ENCODE measurements at places on chromosomes 16 and 17.

GRCh38 chr16:14499110-14499509, 130.9 kb downstream of the PARN start:
- no peak for DNase-seq

GRCh38 chr16:149024-149660, 3.3 kb upstream of the HBZ start:
- no peak for DNase-seq

DNA sequence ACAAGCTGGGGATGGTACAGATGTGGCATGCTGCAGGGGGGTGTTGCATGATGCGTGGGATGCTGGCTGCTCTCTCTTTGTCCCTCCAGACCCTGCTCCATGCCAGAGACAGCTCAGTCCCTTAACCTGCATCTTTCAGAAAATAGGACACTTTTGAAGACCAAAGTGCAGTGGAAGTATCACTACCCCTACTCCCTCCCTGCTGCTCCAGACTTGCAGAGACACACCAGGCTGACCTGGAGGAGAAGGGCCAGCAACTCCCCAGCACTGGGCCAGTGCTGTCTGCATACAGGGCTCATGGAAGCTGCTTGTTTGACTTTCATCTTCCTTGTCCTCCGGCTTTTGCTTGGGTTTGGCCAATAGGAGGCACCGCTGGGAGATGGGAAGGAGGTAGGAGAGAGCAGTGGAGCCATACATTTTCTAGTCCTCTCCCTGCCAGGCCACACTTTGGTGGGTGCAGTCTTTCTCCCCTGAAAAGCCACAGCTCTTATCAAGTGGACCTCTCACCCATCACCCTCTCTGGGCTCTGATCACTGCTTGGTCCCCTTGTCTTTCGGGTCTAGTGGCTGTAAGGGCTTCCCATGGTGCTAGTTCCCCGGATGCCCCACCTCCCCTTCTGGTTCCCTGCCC, 46.1 kb upstream of the NKD1 start:
- no peak for DNase-seq

GRCh38 chr16:85166699-85167588, 54.7 kb upstream of the CIBAR2 start:
- no peak for DNase-seq

- no peak for DNase-seq
Measured at GRCh38 chr16:85205747-85206471, 93.6 kb upstream of the CIBAR2 start.

DNA sequence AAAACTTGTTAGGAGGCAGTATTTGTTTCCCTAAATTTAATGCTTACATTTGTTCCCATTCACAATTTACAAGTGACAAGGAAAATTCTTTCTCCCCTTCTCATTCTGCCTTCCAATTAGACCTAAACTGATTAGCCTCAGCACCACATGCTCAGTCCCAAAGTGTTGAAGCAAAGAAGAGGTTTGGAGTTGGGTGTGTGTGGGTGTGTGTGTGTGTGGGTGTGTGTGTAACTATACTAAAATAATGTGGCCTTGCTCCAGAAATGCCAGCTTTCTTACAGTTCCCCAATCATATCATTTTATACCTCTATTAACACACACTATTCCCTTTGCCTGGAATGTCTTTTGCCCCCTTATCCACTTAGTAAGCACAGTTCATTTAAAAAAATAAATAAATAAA, 6.9 kb upstream of the UTP6 start:
- no peak for DNase-seq

GRCh38 chr16:1642148-1642547, 30.0 kb downstream of the CRAMP1 start:
- no peak for DNase-seq

DNA sequence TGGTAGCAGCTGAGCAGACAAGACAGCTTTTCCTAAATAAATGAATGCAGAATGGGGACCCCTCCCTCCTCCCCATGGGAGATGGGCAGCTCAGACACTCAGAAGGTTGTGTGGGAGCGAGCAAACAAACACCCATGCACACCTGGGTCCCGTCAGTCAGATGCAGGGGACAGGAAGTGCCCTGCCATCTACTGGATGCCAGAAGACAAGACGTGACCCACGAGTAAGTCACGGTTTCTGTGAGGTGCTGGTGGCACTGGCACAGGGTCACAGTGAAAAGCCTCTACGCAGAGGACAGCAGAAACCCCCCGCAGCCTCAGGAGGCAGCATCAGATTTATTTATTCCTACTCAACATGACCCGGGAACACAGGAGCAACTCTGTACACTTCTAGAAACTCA, 8.4 kb downstream of the HBQ1 start:
- no peak for DNase-seq

GRCh38 chr17:1082579-1082978, 85.7 kb downstream of the TIMM22 start:
- DNase-seq, result no peak

GRCh38 chr17:14489986-14490385, 189.1 kb downstream of the HS3ST3B1 start:
- no peak for DNase-seq
